ENCODE measurements at places on chromosomes 2 and 18.
A peak's percentile ranks its signal among the peaks of the same experiment; 100 is the strongest.

- no peak for DNase-seq
These were observed 63.2 kb downstream of the RRM2 start for GRCh38 chr2:10185755-10186154.

- DNase-seq = no peak
These were observed 137.0 kb upstream of the HS6ST1 start for GRCh38 chr2:128455721-128456050.

DNA sequence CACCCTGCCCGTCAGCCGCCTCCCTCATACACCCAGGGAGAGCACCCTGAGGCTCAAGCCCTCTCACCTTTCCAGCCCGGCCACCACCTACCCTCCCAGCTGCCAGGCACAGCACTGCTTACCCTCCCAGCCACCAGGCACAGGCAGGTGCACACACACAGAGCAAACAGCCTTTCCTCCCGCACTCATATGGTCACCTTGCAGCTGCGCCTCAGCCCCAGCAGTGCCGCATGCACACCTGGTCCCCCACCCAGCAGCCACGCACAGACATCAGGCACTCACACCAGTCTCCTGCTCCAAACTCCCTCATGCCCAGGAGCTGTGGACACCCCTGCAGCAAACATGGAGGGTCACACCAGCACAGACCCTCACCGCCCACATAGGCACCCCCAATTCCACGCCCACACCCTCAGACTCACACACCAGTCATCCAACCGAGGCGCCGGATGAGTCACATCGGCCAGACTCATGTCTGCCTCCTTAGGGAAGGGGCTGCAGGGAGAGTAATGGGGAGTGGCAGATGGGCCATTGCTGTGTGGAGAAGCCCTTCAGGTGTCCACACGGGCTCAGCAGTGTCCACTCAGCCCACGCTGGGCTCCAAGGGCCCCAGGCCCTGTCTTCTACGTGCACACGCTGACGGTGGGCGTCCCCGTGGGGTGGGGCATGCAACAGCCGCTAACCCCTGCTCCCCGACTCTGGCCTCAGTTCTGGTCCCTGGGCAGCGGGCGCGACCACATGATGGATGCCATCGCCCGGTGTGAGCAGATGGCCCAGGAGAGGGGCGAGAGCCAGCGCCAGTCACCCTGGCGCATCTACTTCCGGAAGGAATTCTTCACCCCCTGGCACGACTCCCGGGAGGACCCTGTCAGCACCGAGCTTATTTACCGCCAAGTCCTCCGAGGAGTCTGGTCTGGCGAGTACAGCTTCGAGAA lies 22.3 kb upstream of the GPR17 start:
- DNase-seq = no peak

GRCh38 chr2:105403783-105404698 lies 5.2 kb upstream of the FHL2 start:
- DNase-seq = no peak

DNA sequence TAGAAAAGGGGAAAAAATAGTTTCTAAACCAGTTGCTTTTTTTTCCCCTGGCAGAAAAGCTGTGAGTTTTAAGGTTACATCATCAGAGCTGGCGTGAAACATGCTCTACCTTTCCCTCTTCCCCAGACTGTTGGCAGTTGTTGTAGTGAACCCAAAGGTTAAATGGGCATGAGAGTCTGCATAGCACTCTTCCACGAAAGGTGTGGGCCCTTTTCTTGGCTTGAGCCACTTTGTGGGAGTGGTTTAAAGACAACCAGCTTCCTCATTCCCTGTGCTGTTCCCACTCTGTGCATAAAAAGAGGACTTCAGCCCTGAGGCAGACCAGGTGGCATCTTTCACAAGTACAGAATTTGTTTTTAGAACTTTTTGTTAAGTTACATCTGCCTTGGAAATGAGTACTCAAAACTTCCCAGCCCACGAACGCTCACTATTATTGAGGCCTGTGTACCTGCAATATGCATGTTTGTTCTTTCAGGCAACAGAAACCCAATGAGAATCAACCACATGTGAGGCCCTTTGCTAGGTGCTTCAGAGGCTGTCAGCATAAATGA lies 243.8 kb downstream of the BABAM2 start:
- DNase-seq = no peak

GRCh38 chr2:196169516-196169915 lies 1.9 kb downstream of the STK17B start:
- DNase-seq = no peak

DNA sequence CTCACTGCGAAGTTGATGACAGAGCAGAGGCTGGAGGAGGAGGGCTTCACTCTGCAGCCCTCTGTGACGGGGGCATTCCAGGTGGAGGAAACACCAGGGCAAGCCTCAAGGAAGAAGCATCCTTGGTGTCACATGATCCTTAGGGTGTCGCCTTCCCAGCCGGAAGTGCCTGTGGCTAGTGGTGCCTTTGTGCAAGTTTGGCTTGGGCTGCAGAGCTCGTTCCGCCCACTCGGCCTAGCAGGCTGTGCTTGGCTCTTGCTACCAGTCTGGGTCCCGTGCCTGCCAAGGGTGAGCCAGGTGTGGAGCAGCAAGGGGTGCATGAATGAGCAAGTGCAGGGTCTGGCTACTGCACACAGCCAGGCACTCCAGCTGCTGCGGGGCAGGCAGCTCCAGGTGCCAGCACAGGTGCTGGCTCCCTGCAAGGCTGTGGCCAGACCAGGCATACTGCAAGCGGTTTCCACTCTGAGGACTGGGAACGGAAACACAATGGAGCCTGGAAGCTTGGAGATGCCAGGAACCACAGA lies 325.3 kb upstream of the SMIM21 start:
- no peak for DNase-seq

DNA sequence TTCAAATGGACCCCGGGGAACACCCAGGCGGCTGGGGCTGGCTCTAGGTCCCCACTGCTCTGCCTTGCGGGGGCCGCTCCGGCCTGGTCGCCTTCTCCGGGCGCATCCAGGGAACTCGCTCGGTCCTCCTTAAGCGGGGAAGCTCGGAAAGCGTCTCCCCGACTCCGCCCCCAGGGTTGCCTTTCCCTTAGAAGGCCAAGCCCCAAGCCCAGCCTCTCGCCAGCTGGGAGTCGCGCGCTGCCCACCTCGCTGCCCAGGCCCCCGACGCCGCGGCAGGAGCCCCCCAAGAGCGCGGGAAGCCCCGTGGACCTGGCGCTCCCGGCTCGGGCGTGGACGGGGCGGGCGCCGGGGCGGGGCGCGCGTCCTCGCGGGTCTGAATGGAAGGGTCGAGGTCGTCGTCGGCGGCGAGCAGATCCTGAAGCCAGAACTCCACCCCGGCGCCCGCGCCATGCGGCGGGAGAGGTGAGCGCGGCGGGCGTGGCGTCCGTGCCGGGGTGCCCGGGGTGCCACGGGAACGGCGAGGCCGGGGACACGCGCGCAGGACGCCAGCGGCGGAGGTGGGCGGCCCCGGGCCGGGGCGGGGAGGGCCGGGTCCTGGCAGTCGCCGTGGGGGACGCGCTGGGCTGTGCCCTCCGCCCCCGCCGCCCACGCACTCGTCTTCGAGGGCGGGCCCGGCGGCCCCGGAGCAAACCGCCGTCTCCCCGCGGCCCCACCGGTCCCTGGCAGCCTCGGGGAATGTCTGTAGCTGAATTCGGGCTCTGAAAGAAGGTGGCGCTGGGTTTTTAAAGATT lies at the start of gene BOK:
Gene BOK (plus strand): TSS at position 214 of the 791 bp plus-strand sequence. CDS start 739 bp downstream, outside the sequence.
- DNase-seq = no peak

GRCh38 chr2:202238234-202239197 lies at the start of gene SUMO1:
Gene SUMO1 (minus strand): TSS chr2:202238597. CDS start chr2:202238451, 146 bp downstream.
- DNase-seq = peak; percentile 90

DNA sequence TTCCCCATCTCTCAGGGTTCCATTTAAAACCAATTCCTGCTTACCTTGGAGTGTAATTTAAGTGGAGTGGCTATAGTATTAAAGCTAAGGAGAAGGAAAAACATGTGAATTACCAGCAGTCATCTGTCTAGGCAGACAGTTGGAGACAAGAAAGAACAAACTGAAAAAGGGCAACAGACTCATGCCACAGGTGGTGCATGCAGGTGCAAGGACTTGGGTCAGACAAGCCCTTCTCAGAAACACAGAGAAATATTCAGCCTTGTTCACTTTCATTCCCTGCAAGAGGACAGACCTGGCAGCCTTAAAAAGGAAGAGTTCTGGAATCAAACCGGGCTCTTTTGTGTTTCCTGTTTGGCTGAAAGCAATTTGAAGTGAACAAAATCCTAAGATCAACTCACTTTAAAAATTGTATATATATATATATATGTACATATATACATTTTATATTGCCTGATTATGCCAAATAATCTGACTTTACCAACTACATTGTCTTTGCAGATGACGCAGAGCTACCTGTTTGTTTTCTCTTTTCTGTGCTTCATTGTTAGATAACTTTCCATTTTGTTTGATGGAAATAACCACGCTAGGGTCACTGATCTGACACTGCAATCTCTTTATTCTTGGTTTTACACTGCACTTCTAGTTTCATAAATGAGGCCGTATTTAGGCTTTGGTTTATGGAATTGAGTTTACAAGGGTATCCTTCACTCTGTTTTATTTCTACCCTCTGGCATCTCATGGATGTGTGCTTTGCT lies 35.1 kb upstream of the VPS54 start:
- no peak for DNase-seq

DNA sequence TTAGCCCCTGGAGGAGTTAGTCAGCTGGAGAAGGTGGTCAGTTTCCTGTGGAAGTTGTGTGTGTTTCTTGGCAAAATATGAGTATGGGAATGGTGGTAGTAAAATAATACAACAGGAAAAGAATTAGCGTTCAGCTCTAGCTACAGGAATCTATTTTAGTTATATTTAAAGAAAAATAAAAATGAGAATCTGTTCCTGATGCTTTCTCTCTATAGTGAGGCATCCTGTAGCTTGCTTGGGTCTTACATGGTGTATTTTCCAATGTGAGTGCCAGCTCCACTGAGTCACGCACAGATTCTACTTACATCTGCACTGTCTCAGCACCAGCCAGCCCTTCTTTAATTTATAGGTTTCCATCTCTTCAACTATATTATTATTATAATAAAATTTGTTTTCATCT lies 132.2 kb downstream of the BIRC6 start:
- DNase-seq = no peak

DNA sequence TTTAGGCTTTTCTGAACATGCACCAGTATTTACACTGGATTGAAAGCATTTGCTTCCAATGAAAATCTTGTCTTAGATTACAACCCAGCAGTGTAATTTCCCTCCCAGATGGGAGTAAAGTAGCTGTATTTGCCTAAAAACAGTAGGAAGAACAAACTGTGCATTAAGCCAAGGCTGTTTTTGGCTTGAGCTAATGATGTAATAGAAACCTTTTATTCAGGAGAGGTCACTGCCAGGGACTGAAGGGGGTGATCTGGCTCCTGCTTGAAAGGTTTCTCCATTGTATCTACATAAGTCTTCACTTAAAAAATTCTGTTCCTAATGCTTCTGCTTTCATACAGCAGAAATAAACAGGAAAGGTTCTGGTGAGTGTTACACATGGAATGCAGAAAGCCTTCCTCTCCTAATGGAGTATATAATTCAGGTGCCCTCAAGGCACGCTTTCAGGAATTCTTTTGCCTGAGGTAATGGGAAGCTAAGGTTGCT lies 74.4 kb downstream of the MEIS1 start:
- DNase-seq = no peak

DNA sequence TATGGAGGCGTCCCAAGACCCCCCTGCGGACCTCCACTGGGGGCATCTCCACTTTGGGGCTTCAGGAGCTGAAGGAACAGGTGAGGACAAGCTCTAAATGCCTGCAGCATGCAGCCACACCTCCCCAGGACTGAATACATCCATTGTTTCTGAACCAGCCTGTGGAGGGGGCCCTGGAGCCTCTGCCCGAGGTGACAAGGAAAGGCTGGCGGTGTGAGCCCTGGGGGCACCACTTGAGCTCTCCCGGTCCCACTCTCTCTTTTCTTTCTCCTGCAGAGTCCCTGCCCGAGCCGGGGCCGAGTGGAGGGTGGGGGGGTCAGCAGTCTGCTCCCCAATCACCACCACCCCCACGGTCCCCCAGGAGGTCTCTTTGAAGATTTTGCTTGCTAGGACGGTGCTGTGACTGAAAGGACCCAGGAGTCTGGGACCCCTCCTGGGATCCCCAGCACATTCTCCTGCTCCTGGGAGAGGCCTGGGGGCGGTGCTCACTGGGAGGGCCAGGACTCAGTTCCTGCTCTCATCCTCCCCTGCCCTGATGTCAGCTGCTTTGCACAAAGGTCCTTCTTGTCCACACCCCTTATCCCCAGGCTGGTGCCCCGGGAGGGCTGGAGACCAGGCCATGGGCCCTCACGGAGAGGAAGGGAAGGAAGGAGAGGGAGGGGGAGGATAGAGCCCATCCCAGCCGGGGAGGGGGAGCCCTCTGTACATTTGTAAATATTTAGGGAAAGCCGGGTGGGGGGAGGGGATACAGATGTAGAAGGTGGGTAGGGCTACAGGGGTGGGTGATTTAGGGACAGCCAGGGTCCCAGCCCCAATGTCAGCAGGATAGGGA lies 5.7 kb downstream of the CHPF start:
- no peak for DNase-seq

- DNase-seq = peak; percentile 47
These were observed 11.4 kb upstream of the SLC20A1 start for GRCh38 chr2:112634153-112634873.

DNA sequence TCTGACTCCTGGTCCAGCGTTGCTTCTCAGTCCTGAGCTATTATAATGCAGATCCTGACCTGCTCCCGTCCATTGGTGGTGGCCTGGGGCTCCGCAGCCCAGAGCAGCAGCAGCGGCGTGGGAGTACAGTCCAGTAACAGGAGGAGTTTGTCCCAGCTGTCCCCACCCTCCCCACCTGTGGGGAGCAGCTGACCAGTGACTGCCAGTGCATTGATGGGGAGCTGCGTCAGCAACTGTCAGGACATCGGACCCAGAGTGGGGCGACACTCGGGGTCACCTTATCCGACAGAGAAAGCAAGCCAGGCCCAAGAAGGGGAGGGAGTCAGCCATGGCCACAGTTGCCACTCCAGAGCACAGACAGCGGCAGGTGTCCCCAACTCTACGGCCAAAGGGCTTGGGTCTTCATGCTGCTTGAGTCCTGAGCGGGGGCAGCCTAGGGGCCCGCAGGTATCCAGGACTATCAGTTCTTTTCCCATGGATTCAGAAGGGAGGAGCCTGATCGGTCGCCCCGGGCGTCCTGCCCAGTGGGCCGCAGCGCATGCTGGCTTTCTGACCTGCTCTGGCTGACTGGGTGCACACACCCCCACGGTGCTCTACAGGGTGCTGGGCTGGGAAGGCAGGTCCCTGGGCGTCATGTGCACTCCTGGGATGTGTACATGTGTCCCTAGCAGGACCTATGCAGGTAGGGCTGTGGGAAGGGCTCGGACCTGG lies 29.7 kb downstream of the DNMT3A start:
- DNase-seq = no peak

- DNase-seq = no peak
These were observed 75.2 kb downstream of the COBLL1 start for GRCh38 chr2:164766216-164766953.

GRCh38 chr2:28780496-28780895 lies 28.9 kb downstream of the PPP1CB start:
- DNase-seq = no peak

DNA sequence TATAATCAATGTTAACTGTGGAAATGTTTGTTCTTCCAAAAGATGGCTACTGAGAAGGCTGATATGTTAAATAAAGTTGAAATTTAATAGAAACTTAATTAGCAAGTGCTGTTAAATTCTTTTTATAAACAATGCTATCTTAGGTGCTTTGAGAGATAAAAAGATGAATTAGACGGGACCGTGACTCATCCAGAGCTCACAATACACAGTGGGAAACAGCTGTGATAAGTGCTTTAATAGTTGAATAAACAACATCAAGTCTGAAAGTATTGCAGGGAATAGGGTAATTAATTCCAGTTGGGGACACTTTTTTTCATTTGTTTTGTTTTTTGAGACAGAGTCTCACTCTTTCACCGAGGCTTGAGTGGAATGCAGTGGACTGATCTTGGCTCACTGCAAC lies 85.5 kb upstream of the DTNA start:
- DNase-seq = no peak
